ENCODE measurements at places on chromosomes 16 and 17.

- DNase-seq = no peak
These were observed 30.3 kb downstream of the CDK5R1 start for GRCh38 chr17:32516940-32517701.

- DNase-seq = no peak
These were observed 58.9 kb upstream of the LRRC37A3 start for GRCh38 chr17:64978138-64978537.

- no peak for DNase-seq
These were observed 114.5 kb downstream of the CPPED1 start for GRCh38 chr16:12688951-12689850.

GRCh38 chr17:76558198-76559095, 18.6 kb downstream of the PRCD start:
- no peak for DNase-seq

- DNase-seq = no peak
These were observed 34.1 kb downstream of the GRB2 start for GRCh38 chr17:75371339-75371738.

GRCh38 chr16:69839798-69840409, 77.8 kb downstream of the WWP2 start:
- no peak for DNase-seq

- no peak for DNase-seq
These were observed 44.0 kb upstream of the AKTIP start for GRCh38 chr16:53546988-53547391.

DNA sequence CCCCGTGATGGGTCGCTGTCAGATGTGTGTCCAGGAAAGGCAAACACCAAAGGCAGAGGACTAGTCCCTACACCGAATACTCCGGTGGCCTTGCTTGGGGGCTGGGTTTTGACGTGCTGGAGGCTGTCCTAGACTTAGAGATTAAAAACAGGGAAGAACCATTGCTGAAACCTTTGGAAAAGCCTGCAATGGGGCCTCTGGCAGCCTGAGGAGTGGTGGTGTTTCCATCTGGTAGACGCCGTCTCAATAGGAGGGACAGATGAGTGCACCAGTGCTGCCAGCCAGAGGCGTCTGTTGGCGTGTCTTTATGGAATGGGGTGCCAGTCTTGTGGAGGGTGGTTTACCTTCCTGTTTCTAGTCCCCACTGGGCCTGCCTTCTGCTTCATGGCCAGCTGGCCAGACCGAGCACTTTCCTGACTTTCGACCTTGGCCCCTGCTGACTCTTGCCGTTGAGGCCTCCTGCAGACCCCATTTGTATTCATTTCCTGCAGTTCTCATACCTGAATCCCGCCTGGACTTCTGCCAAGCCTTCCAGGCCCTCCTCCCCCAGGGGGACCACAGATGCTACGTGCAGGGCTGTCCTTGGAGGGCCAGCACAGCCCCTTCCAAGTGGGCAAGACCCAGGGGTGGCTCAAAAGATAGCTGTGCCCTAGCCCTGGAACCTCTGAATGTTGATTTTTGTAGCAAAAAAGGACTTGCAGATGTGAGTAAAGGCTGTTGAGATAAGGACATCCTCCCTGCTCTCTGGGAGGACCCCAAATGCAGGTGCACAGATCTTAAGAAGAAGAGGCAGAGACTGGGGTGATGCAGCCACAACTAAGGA, 1.9 kb upstream of the DNASE1 start:
- DNase-seq = no peak

GRCh38 chr17:38463451-38463858, 35.2 kb downstream of the ARHGAP23 start:
- no peak for DNase-seq

DNA sequence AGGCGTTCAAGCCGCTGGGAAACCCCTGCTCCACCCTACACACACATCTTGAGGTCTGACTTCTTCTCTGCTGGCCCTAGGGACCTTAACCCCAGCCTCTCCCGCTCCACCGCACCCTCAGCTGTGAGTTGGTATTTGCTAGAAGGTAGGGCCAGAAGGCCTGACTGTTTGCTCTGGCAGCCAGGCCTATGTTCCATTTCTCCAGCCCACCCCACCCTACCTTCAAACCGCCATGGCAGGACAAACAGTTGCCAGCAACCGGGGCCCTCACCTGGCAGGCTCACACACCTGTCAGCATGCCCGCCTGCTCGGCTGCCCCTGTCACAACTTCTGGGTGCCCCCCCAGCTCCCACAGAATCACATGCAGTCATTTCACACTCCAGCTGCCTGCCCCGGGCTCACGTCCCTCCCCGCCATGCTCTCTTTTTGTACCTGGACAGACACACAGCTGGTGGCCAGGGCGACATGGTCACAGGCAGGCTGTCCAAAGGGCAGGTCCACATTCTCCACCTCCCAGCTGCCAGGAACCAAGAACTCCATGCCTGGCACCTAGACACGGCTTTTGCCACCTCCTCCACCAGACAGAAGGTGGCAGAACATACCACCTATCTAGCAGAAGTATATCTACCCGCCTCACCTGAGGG, 2.6 kb upstream of the ATP2A3 start:
- DNase-seq = no peak

- DNase-seq = no peak
These were observed 623 bp downstream of the TTLL6 start for GRCh38 chr17:48816438-48816773.

- no peak for DNase-seq
These were observed 72.6 kb upstream of the CACNG5 start for GRCh38 chr17:66762276-66762675.

GRCh38 chr16:68264128-68265077, at the start of gene SLC7A6:
SLC7A6 (plus strand) TSS chr16:68264526; CDS start chr16:68274727, 10,201 bp downstream.
- DNase-seq = peak; percentile 84

GRCh38 chr16:75578725-75579124, 12.5 kb downstream of the GABARAPL2 start:
- no peak for DNase-seq

DNA sequence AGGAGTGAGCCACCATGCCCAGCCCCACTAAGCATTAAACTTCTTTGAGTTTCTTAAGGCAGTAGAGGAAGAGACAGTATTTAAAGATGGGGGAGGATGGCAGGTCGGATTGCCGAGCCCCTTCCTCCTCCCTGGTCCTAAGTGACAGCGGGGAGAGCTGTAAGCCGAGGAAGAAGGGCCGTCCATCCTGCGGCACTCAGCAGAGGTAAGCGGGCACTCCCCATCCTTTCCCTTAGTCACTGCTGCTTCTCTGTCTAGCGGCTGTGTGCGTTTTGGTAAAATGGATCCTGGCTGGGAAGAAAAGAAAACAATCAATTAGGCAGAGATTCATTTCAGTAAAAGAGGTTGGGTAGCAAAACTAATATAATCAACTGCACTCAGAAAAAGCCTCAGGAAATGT, 13.9 kb downstream of the DNAAF1 start:
- DNase-seq = no peak
